Right cardiac atrium (tissue), 5 donors: ENCODE measurements at places on chromosomes 6 and 20.

DNA sequence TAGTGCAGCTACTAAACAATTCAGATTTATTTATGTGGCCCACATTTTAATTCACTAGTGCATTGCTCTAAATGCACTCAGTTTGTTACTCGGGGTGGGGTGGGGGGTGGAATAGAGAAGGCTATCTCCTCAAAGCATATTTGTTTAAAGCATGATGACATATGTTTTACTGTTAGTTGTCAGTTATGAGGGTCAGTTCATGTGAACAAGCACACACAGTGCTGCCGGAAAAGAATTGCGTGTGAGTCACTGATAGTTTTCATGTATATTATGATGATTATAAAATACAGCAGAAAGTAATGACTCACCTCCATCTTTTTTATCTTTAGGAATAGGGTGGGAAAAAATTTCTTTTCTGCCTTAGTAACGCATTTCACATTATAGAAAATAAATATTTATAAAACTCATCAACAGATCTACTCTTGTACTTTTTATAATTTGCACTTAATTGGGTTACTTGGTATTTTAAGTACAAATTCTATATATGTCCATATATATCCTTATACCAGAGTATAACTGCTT, 42.2 kb upstream of the STXBP5 start:
- DNase-seq: no peak

DNA sequence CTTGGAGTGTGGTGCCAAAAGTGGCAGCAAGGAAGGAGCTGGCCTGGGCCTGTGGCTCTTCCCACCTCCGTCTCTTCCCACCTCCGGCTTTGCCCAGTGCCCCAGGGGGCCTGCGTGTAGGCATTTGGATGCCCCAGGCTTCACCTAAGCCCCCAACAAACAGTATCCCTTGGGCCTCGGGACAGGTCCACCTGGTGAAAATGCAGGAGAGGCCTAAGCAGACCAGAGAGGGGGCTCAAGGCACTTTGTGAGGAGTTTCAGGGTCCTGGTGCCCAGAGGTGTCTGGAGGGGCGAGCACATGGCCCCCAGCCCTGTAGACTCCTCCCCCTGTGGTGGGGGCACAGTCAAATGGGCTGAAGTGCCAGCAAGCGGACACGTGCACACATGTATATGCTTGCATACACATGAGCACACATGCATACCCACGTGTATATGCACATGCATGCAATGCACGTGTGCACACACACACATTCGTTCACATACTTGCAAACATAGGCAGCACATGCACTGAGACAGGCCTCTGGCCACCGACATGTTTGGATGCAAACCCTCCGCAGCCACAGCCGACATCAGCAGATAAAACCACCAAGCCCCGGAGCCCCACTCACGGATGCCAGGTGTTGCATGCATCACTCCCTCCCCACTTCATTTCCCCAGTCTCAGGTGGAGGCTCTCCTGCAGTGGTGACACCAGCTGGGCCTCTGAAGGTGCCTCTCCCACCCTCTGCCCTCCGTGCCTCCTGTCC, 124.5 kb downstream of the TAF4 start:
- DNase-seq: peak; percentile 19

DNA sequence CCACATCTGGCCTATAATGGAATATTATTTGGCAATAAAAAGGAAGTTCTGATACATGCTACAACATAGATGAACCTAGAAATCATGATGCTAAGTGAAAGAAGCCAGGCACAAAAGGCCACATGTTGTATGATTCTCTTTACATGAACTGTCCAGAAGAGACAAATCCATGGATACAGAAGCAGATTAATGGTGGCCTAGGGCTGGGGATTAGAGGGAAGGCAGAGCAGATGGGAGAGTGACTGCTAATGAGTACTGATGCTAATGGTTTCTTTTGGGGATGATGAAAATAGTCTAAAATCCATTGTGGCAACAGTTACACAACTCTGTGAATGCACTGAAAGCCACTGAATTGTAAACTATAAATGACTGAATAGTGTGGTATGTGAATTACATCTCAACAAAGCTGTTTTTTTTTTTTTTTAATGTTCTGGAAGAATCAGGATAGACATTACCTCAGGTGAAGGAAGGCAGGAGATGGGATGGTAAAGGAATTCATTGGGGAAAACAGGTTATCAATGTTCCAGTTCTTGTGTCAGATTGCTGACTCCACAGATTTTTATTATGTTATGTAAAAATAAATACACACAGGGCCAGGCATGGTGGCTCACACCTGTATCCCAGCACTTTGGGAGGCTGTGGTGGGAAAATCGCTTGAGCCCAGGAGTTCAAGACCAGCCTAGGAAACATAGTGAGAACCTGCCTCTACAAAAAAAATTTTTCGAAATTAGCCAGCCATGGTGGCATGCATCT, 8.9 kb upstream of the SOX12 start:
- DNase-seq: no peak

- no peak for DNase-seq
These were observed 172.3 kb downstream of the TRIM27 start for GRCh38 chr6:28751514-28751913.

DNA sequence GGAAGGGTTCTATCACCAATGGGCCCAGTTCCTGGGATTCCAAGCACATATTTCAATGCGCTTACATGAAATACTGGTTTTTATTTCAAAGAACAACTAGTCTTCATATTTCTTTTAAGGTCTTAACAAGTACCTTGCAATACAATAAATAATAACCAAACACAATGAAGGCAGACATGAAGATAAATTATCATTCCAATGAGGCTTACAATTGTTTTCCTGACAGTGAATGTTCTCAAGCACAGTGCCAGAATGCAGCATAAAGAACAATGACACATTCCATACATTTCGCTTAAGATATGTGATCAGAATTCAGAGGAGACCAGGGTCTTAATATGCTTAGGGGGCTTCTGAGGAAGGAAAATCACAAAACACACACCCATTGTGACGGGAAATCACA, 26.3 kb downstream of the RAMACL start:
- DNase-seq: no peak

DNA sequence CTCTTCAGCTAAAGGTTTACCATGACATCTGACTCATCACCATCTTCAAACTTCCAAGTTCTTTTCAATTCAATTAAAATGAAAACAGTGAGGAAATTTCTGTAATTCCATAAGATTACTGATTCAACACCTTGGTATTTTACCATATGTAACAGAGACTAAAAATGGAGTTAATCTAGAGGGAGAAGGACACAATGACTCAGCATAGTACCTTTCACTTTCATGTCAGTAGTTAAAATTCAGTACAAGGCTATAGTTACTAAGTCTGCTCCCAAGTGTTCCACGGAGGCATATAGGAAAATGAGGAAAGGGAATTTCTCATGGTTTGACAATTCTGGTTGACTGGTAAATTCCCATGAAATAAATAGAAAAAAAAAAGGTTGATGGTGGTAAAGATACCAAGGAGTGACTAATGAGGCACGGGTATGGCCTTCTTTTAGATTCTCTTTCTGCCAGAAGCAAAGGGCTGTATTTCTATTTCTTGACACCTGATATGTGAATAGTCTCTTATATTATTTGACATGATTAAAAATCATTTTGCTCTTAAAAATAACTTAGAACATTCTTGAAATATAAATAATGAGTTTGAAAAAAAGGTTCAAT, 526.7 kb upstream of the ADGRB3 start:
- DNase-seq: no peak

GRCh38 chr6:169370666-169371343, 117.2 kb upstream of the THBS2 start:
- no peak for DNase-seq

- DNase-seq: no peak
These were observed 51.0 kb upstream of the L3MBTL3 start for GRCh38 chr6:129967427-129967826.

DNA sequence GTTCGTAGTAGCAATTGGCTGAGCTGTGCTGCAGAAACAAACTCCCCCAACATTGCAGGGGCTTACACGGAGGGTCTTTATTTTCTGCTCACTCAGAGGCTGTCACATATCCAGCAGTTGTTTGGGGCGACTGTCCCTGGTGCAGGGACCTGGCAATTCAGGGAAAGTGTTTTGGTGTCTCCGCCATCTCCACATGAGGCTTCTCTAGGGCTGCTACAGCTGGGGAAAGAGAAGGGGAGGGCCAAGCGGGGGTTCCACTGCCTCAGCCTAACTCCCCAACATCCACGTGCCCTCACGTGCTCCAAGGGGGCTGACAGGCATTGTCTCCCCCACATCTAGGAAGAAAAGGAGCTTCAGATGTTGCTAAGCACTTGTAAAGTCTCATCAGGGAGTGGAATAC, 61.3 kb upstream of the NXT1 start:
- no peak for DNase-seq

- DNase-seq: no peak
These were observed 32.1 kb upstream of the TGM2 start for GRCh38 chr20:38197217-38197616.

DNA sequence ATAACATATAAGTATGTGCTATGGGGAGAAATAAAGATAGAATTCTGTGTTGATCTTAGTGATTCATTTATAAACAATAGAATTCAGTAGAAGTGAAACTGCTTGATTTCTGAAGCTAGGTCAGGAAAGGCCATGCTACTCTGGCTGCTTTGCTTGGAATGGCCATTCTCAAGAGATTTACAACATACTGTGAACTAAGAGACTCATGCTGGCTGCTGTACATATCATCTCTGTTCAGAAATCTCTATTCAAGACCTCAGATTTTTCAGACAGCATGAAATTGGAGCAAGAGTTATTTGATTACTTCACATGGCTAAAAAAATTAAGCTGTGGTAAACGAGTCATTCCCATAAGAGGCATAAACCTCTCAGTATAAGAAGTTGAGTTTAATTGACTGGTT, 662.6 kb downstream of the BCKDHB start:
- no peak for DNase-seq

GRCh38 chr6:113994934-113995342, 24.0 kb upstream of the HDAC2 start:
- DNase-seq: no peak
